ENCODE measurements at places on chromosomes 6 and 20.

GRCh38 chr6:71383901-71384489, 95.4 kb downstream of the OGFRL1 start:
- no peak for DNase-seq

GRCh38 chr6:132412656-132413498, 11.6 kb upstream of the MOXD1 start:
- no peak for DNase-seq

- no peak for DNase-seq
Observed at GRCh38 chr6:41298785-41299502, 12.5 kb upstream of the TREM1 start.

GRCh38 chr6:166167258-166167731, 356 bp downstream of the TBXT start:
- no peak for DNase-seq

DNA sequence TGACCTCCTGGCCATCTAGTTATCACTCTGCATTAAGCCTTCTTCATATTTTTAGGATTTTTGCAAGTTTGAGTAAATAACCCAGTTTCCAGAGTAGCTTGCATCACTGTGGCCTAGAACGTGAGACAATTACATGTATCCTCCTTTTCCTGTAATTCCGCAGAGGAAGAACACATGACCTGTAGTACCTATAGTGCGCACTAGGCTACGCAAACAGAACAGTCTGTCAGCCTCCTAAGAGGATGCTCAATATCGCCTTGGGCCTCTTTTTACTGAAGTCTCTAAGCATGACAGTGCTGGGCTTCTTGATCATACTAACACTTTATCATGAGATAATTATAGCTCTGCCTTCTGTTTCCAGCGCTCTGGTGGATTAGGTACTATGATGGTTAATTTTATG, 20.2 kb upstream of the NR2E1 start:
- no peak for DNase-seq

DNA sequence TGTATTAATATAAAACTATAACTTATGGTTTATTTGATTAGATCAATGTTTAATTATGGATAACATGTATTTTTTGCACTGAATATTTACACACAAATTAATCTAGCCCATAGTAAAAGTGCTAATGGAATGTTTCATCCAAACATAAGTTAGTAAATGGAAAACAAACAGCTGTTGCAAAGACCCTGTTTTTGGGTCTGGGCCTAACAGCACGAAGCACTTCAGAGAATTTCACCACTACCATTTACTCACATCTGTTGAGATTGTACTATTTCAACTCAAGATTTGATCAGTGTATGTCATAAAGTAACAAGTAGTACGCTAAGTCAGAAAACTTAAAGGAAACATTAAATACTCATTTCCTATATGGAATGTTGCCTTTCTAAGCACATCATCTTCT, 359.6 kb downstream of the LAMA2 start:
- DNase-seq, result no peak

GRCh38 chr6:78365473-78365872, 501.9 kb upstream of the IRAK1BP1 start:
- no peak for DNase-seq

DNA sequence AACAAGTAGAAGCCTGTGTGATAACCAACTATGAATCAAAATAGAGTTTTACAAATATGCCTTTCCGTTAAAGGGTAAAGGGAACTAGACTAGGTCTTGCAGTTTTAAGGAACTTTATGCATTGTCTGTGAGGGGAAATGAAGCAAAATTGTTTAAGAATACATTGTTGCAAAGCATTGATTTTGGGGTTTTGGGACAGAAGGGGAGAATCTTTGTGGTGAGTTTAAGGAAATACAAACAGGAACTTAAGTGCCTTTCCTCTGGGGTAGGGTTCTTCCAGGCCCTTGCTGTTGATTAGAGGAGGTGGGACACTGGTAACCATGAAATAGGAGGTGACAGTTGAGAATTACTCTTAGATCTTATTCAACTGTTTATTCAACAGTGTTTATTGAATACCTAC, 4.7 kb downstream of the MAPK14 start:
- DNase-seq, result no peak

- DNase-seq, result no peak
Observed at GRCh38 chr20:35174458-35175216, 2.8 kb downstream of the PROCR start.

DNA sequence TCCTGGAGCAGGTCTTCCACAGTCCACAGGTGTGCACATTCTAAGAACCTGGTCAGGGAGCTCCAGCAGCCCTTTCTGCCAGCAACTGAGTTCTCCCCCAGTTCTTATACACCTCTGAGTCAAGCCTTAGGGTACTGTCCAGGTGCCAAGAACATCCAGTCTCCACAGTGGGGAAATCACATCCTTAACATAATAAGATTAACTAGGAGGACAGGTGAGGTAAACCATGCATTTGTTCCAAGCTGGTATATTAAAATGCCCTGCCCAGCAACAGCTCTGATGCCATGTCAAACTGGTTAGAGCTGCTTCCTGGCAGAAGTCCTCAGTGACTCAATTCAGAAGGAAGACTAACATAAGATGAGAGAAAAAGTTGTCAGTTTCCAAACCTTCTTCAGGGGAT, 303.9 kb upstream of the SGK1 start:
- no peak for DNase-seq

Data from stimulated activated CD8-positive, alpha-beta memory T cell treated with anti-CD3 and anti-CD28 coated beads, Interleukin-2, amount 100 ng/mL, for 1 hour (primary cell).